ENCODE measurements at places on chromosomes 7 and 10.
A peak's percentile ranks its signal among the peaks of the same experiment; 100 is the strongest.

GRCh38 chr10:4885162-4885561, 59.2 kb downstream of the AKR1E2 start:
- no peak for DNase-seq

GRCh38 chr10:93006435-93007039, 54.1 kb upstream of the CYP26C1 start:
- DNase-seq: no peak

GRCh38 chr10:32367793-32368453, 21.0 kb upstream of the EPC1 start:
- DNase-seq: peak; percentile 74

DNA sequence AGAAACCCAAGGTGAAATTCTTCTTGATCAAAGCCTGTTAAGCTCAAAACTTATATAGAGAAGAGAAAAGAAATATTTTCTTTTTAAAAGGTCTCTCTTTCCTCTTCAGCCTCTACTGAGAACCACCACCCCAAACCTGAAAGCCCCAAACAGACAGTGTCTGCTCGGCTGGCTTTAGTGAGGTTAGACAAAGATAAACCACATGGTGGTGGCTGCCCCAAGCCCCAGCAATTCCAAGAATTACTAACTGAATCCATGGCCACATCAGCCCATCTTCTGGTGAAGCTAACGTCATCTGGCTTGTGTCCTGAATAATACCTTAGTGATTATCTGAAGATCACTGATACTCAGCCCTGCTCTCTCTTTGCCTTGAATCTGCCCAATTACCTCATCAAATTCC, 275.0 kb downstream of the ELMO1 start:
- DNase-seq: no peak
